Activated naive CD8-positive, alpha-beta T cell treated with anti-CD3 and anti-CD28 coated beads, Interleukin-2, amount 10 ng/mL, durations not matched to agents 7 days and 5 days (primary cell): ENCODE measurements at places on chromosomes 4 and X. TPM values are rescaled to one million over a fixed set of nuclear protein-coding genes. Genes with fewer than 3 reads are reported as not detected.

The SPATA4 gene
- total RNA-seq, result not detected

The PAGE1 gene
- not detected for total RNA-seq

The HTR2C gene
- total RNA-seq, result not detected

The ASB9 gene
- total RNA-seq, result 0.83 TPM

The MXRA5 gene
- total RNA-seq, result not detected
